Bronchial epithelial cell (primary cell): ENCODE measurements at places on chromosomes 5 and 9. TPM values are rescaled to one million over a fixed set of nuclear protein-coding genes. Genes with fewer than 3 reads are reported as not detected.

The QRFP gene
- not detected in 2 replicates for total RNA-seq

The SPINK7 gene
- 13.7 and 23.4 TPM in 2 replicates for total RNA-seq

The SPATA31C1 gene
- not detected in 2 replicates for total RNA-seq

The DAB2 gene
- 0.51 and 0.79 TPM in 2 replicates for total RNA-seq

The PCDHGB7 gene
- total RNA-seq: 1.3 and 3.3 TPM in 2 replicates

The PFN3 gene
- total RNA-seq: not detected in 2 replicates
